Posterior vena cava (tissue), 2 donors: ENCODE measurements at places on chromosomes 3 and 15. TPM values are rescaled to one million over a fixed set of nuclear protein-coding genes. Genes with fewer than 3 reads are reported as not detected.

DNA sequence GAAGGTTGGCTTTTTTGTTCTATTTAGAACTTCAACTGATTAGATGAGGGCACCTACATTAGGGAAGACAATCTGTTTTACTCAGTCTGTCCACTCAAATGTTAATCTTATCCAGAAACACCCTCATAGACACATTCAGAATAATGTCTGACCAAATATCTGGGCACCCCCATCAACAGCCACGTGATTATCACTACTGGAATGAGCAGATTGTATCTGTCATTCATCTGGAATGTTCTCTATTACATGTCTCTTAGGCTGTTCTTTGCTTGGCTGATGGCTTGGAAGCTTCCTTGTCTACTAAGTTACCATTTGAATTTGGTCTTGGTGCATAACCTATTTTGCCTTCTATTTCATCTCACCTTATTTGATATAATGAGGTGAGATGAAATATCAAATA lies 15.7 kb upstream of the LRRC58 start:
- DNase-seq = no peak

- DNase-seq = no peak
Observed at GRCh38 chr15:88465633-88466224, 1.5 kb downstream of the MRPL46 start.

Gene TMIE
- total RNA-seq = 1.4 TPM

Gene CIDEC
- 2.9 TPM for total RNA-seq

Gene ACTRT3
- 2.4 TPM for total RNA-seq

GRCh38 chr3:46239301-46239938 lies 2.8 kb upstream of the CCR3 start:
- no peak for DNase-seq

- DNase-seq = no peak
Observed at GRCh38 chr3:129745253-129745652, 138.8 kb upstream of the PLXND1 start.

DNA sequence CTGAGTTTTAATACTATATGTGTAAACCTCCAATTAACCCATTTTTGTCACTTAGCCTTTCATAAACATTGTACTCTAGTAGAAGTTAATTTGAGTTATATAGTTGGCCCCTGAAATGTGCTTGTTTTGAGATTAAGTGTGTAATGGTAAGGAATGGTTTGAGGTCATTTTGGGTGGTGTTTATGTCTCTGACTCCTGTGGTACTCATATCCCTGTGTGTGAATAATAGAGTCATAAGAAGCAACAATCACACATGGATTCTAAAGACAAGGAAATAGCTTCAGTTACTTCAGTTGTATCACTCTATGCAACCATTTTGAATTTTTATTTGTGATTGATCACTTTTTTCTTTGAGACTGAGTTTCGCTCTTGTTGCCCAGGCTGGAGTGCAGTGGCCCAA lies 408.5 kb downstream of the MFSD1 start:
- no peak for DNase-seq

DNA sequence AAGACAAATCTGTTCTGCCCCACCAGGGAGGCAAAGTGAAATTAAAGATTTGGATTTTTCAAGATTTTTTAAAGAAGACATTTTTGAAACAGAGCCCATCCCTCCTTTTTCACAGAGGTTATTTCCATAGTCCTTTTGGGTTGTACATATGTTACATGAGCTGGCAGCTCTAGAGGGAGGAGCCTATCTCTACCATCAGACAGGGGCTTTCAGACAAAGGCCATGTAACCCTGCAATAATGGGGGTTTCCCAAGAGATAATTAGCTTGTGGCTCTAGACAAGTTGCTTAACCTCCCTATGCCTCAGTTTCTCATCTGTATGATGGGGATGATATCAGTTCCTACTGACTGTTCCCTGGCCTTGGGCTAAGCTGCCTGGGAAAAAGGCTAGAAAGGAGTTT lies 8.0 kb upstream of the TBC1D21 start:
- DNase-seq = no peak

DNA sequence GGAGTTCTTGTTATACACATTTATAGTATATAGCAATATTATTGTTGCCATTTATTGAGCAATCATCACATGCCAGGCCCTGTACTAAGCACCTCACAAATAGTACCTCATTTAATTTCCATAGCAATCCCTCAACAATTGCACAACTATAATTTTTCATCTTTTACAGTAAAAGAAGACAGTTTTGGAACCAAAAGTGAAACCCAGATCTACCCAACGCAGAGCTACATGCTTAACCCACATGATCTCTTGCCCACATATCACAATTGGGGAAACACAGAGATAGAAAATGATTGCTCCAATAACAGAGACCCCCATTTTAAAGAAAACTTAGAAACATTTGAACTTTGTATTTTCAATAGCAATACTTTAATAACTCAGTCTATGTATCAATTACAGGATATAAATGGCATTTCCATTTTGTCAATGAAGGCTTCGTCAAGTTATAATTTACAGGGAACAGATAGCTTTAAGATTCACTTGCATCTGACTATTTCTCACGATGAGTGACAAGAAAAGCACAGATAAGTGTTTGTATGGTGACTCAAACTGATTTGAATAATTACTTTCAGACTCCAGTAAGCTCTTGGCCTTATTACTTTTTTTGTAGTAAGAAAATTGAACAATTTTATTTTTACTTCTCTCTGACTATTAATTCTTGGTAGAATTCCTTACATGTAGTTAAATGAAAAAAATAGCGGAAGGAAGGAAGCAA lies 38.7 kb upstream of the CCDC50 start:
- DNase-seq = no peak

GRCh38 chr3:128598884-128599664 lies 51.5 kb downstream of the RPN1 start:
- DNase-seq = no peak

GRCh38 chr3:131735116-131735515 lies 232.3 kb upstream of the MRPL3 start:
- no peak for DNase-seq

Gene GAP43
- total RNA-seq = 0.60 TPM

- no peak for DNase-seq
Observed at GRCh38 chr3:47298439-47298838, 15.7 kb downstream of the KLHL18 start.

Gene TM4SF1
- total RNA-seq = 106 TPM

GRCh38 chr15:59689626-59690236 lies 611 bp upstream of the BNIP2 start:
- peak; percentile 96 for DNase-seq

Gene COPS2
- total RNA-seq = 80.8 TPM

- no peak for DNase-seq
Observed at GRCh38 chr15:65583701-65584100, 27.2 kb downstream of the INTS14 start.

- no peak for DNase-seq
Observed at GRCh38 chr3:62723914-62724217, 151.3 kb downstream of the CADPS start.
